ENCODE measurements at places on chromosomes 1 and 21.
A peak's percentile ranks its signal among the peaks of the same experiment; 100 is the strongest.

DNA sequence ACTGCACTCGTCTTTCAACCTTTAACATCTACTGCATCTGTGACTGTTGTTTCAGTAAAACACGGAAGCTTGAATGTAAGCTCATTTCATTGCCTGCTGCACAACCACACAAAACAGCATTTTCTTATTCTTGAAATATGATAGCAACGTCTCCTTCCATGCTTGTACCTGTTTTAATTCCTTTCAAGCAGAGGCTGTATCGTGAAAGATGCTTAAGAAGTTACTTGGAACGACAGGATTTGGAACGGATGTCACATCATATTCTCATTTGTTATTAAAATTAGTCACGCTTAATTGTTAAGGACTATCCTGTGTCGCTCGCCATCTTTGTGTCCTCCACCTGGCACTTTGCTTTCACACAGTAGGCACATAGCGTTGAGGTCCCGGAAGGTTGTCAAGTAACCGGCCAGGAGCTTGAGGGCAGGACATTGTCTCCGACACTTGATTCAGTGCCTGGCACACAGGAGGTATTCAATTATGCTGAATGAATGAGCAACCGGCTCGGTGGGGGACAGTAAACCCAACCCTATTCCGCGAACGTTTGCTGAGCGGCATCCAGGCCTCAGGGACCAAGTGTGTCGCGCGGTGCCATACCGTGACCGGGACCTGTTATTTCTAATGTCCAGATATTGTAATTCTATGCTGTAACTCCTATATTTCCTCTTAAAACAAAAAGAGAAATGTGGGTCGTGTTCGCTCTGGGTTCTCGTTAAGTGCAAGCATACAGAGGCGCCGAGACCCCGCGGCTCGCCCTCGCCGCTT is 499 bp upstream of the SH3GLB1 start:
- peak; percentile 72 for DNase-seq

GRCh38 chr1:94887603-94888171 is 39.2 kb downstream of the CNN3 start:
- DNase-seq = no peak

- no peak for DNase-seq
Measured at GRCh38 chr1:178706432-178706831, 18.6 kb upstream of the RALGPS2 start.

GRCh38 chr1:29364101-29364678 is 127.9 kb downstream of the PTPRU start:
- DNase-seq = no peak
